ENCODE measurements at places on chromosomes 2 and 18.

DNA sequence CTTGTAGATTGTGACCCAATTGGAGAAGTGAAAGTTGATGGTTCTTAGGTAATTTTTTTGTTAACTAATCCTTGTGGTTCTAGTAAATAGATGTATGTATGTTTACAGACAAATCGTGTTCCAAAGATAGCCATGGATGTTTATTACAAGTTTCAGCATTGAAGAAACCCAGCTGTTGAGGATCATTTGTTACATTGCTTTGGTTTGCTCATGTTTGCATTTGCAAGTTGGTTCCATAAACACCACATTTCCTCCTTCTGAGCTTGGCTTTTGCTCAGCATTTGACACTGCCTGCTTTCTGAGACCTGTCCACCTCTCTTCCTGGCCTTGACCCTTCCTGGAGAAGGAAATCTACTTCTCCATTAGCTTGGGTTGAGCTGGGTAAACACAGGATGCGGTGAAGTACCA, 1.8 kb upstream of the CCDC68 start:
- no peak for DNase-seq

GRCh38 chr2:48397281-48397680, 132.7 kb upstream of the STON1 start:
- no peak for DNase-seq

- no peak for DNase-seq
These were observed 49.7 kb upstream of the CDC42EP3 start for GRCh38 chr2:37721201-37721560.

GRCh38 chr2:39164089-39164488, 43.2 kb upstream of the SOS1 start:
- DNase-seq = no peak

- peak; percentile 76 for DNase-seq
These were observed 22.6 kb downstream of the ZNF236 start for GRCh38 chr18:76844742-76845477.

GRCh38 chr2:61969376-61969775, 63.9 kb downstream of the COMMD1 start:
- no peak for DNase-seq

GRCh38 chr2:36456227-36457175, 100.9 kb downstream of the CRIM1 start:
- no peak for DNase-seq

- DNase-seq = no peak
These were observed 5.7 kb downstream of the LCT start for GRCh38 chr2:135831180-135831812.

DNA sequence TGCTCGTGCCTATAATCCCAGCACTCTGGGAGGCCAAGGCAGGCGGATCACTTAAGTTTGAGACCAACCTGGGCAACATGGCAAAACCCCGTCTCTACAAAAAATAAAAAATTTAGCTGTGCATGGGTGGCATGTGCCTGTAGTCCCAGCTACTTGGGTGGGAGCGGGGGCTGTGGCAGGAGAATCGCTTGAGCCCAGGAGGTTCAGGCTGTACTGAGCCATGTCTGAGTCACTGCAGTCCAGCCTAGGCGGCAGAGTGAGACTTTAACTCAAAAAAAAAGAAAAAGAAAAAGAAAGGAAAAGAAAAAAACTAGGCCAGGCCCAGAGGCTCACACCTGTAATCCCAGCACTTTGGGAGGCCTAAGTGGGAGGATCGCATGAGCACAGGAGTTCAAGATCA, 30.8 kb downstream of the TWSG1 start:
- peak; percentile 46 for DNase-seq

DNA sequence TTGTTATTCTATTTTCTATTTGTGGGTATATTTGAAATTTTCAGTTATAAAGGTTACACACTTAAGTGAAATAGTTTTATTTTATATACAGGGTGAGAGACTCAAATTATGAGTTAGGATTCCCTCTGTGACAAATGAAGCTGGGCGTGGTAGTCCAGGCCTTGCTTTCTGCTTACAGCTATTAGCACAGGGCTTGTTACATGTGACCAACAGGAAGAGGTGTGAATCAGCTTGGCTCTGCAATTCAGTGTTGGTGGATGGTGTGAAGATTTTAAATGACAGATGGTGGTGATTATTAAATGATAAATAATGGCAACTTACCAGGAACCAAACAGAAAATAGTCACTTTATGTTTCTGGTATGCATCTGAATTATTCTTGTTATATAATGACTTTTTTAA, 64.4 kb upstream of the NOSTRIN start:
- DNase-seq = no peak

DNA sequence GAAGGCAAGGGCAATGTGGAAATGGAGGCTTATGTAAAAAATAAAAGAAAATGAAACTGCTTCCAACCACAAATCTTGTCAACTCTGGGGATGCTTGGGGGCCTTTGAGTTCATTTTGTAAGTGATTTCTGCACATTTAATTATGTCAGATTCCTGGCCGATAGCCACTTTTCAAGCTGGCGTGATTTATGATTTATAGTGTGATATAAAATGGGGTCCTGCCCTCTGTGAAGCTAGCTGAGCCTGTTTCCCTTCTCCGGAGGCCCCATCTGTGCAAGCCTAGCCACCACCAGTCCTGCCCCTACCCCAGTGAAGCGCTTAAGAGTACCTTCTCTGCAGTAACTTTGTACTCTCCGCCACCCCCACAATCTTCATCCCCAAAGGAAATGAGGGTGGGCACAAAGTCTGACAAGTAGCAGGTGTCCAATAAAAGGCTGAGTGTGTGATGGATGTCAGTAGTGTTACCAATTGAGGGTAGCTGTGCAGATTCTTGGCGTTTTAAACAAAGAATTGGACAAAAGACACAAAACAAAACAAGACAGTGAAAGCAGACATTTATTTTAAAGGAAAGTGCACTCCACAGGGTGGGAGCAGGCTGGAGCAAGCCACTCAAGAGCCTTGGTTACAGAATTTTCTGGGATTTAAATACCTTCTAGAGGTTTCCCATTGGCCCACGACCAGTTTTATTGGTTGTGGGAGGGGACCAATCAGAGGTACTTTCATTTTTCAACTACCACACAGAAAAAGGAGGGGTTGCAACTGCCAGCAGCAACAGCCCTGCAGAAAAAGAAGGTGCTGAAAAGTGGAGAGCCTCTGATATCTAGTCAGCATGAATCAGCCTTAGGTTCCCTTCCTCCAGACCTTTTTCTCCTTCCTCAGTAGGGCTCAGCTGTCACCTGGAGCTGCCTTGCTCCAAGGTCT, 39.0 kb upstream of the SIX3 start:
- DNase-seq = no peak

- DNase-seq = no peak
These were observed 44.2 kb upstream of the NFU1 start for GRCh38 chr2:69481421-69481820.

- no peak for DNase-seq
These were observed 8.7 kb upstream of the TEX44 start for GRCh38 chr2:231583982-231584381.

DNA sequence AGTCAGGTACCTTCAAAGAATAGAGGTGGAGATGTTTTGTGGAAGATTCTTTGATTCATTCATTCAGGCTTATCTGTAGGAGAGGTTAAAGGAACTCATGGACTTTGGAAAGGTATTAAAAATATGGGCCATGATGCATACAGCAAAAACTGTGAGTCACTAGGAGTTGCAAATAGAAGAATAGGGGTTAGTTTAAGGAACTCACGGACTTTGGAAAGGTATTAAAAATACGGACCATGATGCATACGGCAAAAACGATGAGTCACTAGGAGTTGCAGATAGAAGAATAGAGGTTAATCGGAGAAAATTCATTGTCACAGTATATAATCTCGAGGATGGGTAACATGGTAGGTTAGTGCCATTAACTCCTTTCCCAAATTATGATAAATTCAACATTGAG, 41.2 kb downstream of the SLC9A2 start:
- peak; percentile 88 for DNase-seq

GRCh38 chr18:8889489-8889888, 184.1 kb downstream of the MTCL1 start:
- DNase-seq = no peak

DNA sequence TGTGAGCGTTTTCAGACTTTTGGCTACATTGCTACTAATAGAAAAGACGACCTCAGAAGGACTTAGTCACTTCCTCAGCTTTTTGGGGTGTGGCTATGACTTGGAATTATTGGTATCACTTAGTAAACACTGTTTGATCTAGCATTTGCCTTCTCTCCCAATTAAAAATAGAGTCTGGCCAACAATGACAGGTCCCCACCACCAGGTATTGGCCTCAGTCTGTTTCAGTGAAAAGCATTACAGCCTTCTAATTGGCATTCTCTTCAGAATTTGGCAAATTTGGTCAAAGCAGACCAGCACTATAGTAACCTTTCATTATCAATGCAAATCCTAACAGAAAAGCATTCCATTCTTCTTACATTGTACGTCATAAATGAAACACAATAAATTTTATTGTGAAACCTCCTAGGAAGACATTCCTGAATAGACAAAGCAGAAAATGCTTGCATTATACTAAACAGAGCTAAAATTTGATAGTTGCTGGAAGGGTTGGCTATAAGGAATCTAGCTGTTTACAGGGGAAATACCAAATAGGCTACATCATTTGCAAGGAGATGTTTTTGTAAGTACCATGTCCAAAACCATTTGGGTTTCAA, 613.9 kb downstream of the IRS1 start:
- peak; percentile 92 for DNase-seq

DNA sequence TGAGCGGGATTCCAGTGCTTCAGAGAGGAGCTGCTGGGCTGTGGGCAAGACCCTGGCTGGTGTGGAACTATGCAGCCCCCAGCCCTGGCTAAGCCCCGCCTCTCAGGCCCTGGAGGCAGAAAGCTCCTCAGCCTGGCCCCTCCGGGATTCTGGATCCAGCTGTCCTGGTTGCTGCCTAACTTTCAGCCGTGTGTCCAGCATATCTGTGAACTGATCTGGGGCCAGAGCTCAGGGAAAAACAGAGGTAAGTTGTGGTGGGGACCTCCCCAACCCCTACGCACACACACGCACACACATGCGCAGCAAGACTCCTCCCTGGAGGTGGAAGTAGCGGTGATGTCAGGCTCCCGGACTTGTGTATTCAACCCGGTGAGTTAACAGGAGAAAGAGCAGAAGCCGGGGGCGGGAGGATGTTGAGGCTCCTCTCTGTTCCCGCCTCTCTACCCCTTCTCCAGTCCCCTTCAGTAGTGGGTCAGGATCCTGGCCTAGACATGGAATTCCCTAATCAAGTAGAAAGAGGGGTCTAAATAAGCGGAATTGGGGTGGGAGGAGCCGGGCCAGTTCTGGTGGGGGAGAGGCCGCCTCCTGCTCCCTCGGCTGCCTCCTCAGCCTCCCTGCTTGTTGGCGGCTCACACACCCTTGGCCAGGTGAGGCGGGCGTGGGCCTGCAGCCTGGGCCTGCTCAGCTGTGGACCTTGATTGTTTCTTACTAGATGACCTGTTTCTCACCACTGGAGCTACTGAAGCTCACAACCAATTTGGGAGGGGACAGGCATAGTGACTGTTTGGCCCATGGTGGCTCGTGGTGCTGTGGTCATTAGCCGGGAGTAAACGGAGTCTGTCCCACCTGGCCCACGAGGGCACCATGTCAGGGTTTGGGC, 33.4 kb downstream of the SIX2 start:
- DNase-seq = no peak

GRCh38 chr18:3040881-3041280, 27.9 kb upstream of the LPIN2 start:
- no peak for DNase-seq

- DNase-seq = no peak
These were observed 160.5 kb downstream of the GALNT13 start for GRCh38 chr2:154032220-154032619.

DNA sequence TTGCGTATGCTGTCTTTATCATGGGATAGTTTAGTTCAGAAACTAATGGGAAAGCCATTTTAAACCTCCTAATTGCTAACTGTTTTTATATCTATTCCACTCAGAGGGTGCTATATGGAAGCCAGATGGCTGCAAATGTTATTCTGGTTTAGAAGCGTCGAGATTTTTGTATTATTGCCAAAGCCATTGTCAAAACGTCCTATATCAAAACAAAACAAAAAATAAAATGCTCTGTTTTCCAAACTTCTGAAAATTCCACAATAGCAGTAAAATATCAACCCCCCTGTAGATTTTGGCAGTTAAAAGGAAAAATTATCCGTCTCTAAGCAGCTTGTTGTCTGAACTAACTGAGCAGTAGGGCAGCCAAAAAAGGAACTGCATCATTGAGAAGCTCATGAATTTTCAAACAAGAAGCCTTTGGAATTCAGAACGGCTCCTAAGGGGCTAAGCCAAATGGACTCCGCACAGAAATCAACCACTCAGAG, 195.4 kb upstream of the CWC22 start:
- no peak for DNase-seq

DNA sequence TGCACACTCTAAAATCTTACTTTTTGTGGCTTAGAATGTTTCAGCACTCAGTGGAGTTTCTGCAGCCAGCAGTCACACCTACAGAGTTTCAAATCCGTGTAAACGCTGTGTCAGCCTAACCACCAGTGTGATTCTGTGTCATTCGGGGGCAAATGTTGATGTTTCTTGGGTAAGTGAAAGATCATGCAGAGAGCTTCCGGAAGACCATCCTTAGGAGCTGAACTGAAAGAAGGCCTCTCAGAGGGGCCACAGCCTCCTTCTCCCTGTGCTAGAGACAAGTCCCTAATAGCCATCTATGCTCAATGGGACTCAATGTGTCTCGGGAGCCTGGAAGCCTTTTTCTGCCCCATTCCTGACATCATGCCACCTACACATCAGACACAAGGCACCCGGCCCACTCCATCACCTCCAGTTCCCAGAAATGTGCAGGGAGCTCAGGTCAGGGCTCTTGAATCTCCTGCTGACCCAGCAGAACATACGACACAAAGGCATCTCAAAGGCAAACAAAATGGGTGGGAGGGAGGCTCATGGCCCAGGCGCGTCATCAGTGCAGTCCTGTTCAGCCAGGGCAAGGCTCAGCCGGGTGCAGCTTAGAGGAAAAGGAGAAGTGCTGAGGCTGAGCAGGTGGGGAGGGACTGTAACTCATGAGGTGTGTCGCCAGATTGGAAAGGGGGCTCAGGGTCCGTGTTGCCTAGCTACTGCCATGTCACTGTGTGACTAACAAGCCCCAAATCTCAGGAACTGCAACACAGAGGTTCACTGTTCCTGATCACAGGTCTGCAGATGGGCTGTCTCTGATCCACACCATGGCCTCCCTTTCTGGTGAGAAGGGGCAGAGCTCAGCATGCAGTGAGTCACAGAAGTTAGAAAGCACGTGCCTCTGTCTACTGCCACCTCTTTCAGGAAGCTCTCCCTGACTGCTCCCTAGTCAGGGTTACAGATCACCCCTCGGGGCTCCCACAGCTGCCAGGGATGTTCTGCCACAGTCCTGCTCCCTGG, 82.0 kb downstream of the SMAD7 start:
- peak; percentile 10 for DNase-seq

DNA sequence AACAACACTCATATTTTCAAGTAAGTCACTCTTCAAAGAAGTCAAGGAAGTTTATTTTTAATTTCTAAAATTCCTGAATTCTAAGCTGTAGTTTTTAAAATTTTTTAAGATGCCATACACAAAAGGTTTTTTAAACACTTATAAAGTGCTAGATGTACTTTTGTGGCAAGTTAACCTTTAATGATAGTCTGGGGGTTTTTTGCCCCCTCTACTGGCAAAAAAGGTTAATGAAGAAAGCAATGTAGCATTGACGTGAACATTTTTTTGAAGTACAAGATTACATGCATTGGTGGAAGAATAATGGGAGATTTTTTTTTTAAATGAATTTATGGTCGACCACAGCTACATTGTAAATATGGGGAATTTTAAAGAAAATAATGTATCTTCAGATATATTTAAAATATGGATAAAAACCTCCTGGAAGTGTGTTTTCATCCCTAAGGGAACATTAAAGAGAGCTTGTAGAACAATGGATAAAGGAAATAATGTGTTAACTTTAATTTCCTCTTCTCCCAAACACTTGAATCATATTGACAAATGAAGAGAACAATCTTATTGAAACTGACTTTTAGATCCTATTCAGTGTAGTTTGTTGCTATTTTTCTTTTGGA, 12.6 kb downstream of the ITPRID2 start:
- peak; percentile 70 for DNase-seq
